ENCODE measurements at places on chromosomes 1 and 21.
A peak's percentile ranks its signal among the peaks of the same experiment; 100 is the strongest.

GRCh38 chr1:154769193-154769895 lies 100.7 kb downstream of the KCNN3 start:
- DNase-seq, result no peak

DNA sequence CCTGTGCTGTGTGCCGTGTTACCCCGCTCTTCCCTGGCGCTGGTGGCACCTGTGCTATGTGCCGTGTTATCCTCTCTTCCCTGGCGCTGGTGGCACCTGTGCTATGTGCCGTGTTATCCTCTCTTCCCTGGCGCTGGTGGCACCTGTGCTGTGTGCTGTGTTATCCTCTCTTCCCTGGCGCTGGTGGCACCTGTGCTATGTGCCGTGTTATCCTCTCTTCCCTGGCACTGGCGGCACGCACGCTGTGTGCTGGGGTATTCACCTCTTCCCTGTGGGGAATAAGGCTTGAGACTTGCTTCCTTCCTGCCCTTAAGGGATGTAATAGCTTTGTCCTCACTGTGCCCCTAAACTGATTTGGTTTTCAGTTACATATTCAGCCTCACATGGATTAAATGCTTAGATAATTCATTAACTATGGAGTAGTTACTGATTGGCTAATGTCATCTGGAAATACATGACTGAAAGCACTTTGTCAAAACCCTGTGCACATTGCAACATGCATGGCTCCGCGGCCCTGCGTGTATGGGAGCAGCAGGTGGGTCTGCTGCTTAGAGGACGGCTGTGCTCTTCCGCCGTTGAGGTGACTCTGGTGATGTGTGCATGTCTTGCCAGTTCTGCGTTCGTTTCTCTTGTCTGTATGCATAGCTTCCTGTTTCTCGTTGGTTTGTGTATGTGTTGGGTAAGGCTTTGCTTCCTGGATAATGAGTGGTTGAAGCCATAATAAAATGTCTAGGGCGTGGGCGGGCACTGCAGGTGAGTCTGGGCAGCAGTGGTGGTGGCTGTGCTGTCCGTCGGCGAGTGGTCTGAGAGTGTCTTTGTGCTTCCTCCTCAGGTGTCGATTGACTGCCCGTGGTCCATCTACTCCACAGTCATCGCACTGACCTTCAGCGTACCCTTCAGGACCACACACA lies 17.9 kb upstream of the PWP2 start:
- DNase-seq, result no peak

DNA sequence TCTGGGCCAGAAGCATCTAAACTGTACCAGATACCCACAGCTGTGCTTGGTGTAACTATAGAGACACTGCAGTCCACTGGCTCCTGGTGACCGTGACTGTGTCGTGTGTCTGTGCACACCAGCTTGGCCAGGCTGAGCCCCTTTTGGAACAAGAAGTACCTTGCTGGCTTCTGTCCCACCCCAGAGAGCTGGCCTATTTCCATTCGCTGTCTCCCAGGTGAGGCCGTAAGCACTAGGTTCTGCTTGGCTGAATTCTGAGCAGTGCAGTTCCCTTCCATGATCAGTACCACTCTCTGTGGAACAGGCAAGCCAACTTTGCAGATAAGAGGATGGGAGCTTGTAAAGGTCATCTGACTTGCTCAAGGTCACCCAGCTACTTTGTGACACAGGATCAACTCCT lies 119.9 kb upstream of the DNAH14 start:
- DNase-seq, result no peak

- DNase-seq, result peak; percentile 67
Observed at GRCh38 chr1:9494936-9495758, 44.1 kb upstream of the SLC25A33 start.

DNA sequence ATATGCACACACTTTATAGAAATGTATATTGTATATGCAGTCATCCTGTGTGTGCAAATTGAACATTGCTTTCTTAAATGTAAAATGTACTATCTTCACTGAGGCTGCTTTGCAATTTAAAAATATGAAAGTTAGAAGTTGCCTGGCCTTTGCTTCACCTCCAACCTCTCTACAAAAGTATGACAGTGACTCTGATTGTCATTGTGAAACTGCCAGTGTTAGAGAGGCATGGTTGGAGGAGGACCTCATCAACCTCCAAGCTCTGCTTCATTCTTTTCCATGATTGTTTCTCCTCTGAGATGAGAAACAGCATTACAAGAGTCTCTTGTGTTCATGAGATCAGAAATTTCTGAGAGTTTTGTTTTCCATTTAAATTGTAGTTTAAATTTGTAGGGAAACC lies 185.5 kb downstream of the ZC3H11B start:
- DNase-seq, result no peak

DNA sequence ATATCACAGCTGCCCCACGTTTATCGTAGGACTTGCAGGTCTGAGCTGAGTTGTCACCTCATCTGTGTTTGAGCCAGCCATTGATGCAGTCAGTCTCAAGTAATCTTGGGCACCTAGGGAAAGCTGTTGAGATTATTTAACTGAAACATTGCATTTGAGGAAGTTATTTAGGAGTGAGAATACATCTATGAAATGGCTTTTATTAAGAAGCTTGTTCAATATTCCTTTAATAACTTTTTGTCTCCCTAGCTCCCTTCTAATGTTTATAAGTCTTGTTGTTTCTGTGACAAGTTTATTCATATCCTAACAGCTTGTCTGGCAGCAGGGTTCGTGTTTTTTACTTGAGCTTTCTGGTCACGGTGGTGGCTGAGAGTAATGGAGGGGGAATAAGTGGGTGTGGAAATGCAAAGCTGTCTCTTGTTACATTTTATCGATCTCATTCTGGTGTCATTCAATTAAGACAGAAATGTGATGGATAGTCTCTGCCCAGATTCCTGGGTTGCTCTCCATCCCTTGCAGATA lies 555.9 kb downstream of the USP25 start:
- no peak for DNase-seq

DNA sequence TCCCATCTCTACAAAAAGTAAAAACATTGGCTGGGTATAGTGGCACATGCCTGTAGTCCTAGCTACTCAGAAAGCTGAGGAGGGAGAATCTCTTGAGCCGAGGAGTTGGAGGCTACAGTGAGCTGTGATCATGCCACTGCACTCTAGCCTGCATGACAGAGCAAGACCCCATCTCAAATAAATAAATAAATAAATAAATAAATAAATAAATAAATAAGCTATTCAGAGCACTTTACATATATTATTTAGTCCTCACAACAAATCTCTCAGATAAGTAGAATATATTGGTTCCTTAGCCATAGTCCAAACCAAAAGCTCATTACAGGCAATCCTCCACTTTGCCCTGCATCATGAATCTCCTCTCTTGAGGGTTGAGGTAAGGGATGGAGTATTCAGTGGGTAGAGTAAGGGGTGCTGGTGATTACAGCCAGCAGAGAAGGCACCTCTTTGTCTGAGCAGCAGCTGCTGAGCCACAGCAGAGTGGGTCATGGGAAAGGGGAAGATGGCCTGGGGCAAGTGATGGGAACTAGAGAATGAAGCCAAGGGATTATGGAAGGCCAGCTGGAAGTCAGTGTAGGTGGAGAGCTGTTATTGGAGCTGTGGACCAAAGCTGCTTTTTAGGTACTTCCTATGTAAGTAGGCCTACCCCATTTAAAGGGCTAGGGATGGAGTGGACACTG lies 115.5 kb upstream of the ZNF644 start:
- DNase-seq, result no peak

GRCh38 chr1:21541835-21542234 lies 32.6 kb downstream of the ALPL start:
- no peak for DNase-seq

- DNase-seq, result no peak
Observed at GRCh38 chr1:29017235-29017634, 102.9 kb downstream of the EPB41 start.

DNA sequence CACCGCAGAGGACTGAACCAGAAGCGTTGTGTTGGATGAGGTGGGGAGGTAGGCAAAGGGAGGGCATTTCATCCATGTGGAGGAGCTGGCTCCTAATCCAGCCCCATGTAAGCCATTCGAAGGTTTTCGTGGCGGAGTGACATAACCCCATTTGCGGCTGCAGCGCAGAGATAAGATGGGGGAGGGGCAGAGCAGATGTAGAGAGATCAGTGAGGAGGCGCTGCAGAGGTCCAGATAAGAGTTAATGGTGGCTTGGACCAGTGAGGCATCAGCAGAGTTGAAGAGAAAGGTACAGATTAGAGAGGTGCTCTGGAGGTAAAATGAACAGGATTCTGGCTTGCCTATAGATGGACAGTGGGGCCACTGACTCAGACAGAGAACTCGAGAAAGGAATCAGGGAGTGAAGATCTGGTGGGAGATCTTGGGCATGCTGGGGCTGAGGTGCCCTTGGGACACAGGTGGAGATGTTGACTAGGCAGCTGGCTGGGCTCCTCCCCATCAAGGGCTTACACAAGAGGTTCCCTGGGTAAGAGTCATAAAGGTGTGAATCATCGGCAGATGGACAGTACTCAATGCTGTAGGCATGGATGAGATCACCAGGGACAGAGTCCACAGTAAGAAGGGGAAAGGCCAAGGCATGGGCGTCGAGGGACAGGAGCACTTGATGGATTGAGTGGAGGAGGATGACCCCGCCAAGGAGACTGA lies 7.8 kb upstream of the PTPRF start:
- DNase-seq, result no peak

DNA sequence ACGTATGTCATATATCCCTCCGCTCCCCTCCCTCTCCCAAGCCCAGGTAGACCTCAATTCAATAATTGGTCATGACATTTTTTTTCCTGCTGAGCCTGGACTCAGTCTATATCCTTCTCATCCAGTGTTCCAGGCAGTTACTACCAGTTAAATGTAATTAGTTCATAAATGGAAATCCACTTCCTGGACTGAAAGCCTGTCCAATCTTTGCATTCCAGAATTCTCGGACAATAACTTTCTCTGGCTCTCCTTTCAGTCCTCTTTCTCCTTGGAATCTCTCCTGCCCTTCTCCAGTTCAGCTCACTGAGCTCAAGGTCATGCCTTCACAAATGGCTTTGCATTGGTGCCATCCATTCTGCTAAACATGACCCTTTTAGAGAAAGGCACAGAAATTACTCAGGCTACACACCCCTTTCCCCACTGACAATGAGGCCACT lies 34.8 kb downstream of the VWA5B1 start:
- no peak for DNase-seq

- no peak for DNase-seq
Observed at GRCh38 chr1:200221614-200222282, 188.1 kb downstream of the ZNF281 start.

- no peak for DNase-seq
Observed at GRCh38 chr1:110667776-110668175, 7.0 kb downstream of the KCNA3 start.

All from COR-L47 (cell line).